ENCODE measurements at places on chromosomes 3 and 15. TPM values are rescaled to one million over a fixed set of nuclear protein-coding genes. Genes with fewer than 3 reads are reported as not detected.

- H3K4me3 ChIP-seq, result no peak overlapping the region
- H3K36me3 ChIP-seq, result no peaks in the 10 kb centered on the region
- H3K4me1 ChIP-seq, result peaks cover 2% of the 10 kb centered on the region
- no peak overlapping the region for H3K27ac ChIP-seq
- no peak for DNase-seq
Observed at GRCh38 chr15:82106679-82107078, 60.9 kb upstream of the MEX3B start.

DNA sequence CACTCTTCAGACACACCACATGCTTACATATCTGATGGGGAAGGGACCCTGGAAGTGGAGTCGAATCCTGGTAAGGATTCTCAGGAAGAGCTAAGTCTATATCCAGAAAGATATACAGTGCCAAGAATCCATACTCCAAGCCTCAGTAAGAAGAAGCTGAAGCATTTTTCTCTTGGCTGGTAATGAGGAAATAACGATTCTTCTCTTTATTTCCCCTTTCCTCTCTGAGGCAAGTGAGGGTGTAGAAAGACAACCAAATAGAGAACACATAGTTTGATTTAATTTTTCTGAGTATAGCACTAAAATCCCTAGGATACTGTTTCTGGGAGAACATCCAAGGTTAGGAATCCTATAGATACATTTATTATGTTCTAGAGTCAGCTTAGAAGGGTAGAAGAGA, 857.3 kb downstream of the TUSC7 start:
- peaks cover 15% of the 10 kb centered on the region for H3K4me1 ChIP-seq
- DNase-seq, result no peak
- H3K36me3 ChIP-seq, result no peaks in the 10 kb centered on the region

DNA sequence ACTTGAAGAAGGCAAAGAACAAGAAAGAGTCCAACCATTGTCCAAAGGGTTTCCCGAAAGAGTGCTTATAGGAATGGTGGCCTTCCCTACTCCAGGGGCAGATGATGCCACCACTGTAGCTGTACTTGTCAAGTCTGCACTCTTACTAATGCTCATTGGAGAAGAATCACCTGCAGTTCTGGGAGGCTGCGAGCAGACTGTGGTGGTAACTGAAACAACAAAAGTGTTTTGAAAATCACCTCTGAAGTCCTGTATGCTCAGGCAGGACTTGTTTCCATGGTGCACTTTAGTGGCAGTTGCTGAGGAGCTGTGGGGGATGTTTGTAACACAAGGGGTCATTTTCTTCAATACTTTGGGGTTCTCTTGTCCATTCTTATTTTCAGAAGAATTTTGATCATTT, 36.0 kb downstream of the USF3 start:
- H3K36me3 ChIP-seq, result peaks cover 46% of the 10 kb centered on the region
- H3K4me3 ChIP-seq, result no peak overlapping the region
- H3K27me3 ChIP-seq, result no peaks in the 10 kb centered on the region
- peaks cover 36% of the 10 kb centered on the region for H3K4me1 ChIP-seq
- H3K27ac ChIP-seq, result no peak overlapping the region
- no peak for DNase-seq

DNA sequence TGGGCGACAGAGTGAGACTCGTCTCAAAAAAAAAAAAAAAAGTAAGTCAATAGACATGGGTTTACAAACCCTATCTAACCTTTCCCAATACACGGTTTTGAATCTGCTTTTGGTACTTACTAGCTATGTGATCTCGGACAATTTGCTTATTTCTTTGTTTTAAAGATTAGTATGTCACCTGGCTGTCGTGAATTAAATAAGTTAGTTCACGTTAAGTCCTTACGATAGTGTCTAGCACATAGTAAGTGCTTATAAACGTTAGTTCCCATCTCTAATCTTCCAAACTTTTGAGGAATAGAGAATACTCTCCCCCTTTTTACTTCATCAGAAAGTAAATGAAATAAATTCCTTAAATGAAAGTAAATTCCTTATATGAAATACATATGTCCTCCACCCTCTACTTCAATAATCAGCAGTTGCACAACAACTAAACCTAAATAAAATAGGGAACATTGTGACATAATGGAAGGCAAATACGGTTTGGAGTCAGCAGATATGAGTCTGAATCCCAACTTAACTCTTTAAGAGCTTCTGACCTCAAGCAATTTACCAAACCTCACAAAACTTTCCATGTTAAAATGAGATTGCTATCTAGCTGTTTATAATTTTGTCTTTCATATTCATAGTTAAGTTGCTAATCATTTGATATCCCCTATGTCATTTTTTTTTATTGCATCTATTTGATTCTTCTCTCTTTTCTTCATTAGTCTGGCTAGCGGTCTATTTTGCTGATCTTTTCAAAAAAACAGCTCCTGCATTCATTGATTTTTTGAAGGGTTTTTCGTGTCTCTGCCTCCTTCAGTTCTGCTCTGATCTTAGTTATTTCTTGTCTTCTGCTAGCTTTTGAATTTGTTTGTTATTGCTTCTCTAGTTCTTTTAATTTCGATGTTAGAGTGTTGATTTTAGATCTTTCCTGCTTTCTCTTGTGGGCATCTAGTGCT, 134.6 kb downstream of the PEAK1 start:
- H3K4me3 ChIP-seq, result no peak overlapping the region
- no peaks in the 10 kb centered on the region for H3K27me3 ChIP-seq
- H3K4me1 ChIP-seq, result no peaks in the 10 kb centered on the region
- no peak overlapping the region for H3K27ac ChIP-seq

Gene ROPN1B
- total RNA-seq, result not detected

GRCh38 chr3:53195066-53195450, 34.0 kb downstream of the PRKCD start:
- H3K4me3 ChIP-seq, result no peak overlapping the region
- DNase-seq, result no peak
- H3K4me1 ChIP-seq, result no peaks in the 10 kb centered on the region
- peaks cover 4% of the 10 kb centered on the region for H3K36me3 ChIP-seq

- no peaks in the 10 kb centered on the region for H3K36me3 ChIP-seq
- no peak for DNase-seq
- no peak overlapping the region for H3K4me3 ChIP-seq
Observed at GRCh38 chr15:43948691-43949325, 122.0 kb downstream of the WDR76 start.

DNA sequence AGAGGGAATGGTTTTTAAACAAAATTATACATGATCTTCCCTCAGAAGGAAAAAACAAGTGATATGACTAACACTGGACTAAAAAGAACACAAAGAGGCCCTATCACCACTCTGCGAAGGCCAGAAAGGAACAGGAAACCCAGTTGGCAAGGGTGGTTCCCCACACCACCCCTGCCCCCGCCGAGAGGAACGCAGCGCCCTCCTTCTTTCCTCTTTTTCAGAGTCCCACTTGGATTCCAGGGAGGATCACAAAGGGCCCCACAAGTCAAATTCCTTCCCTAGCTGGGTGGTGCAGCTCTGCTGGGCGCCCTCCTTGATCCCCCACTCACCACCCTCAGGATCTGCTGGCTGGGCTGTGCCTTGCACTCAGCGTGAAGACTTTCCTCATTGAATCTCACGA, 29.8 kb downstream of the PLA1A start:
- H3K4me3 ChIP-seq, result no peak overlapping the region
- H3K27ac ChIP-seq, result no peak overlapping the region
- DNase-seq, result no peak
- H3K4me1 ChIP-seq, result no peaks in the 10 kb centered on the region

GRCh38 chr3:152266221-152266995, 2.3 kb upstream of the MBNL1 start:
- DNase-seq, result no peak
- H3K36me3 ChIP-seq, result no peaks in the 10 kb centered on the region
- peaks cover 13% of the 10 kb centered on the region for H3K4me1 ChIP-seq
- peak overlapping the region; percentile 9 for H3K27ac ChIP-seq

All from progenitor cell of endocrine pancreas (in vitro differentiated cells).